Activated CD8-positive, alpha-beta memory T cell treated with anti-CD3 and anti-CD28 coated beads for 4 hours (primary cell): ENCODE measurements at places on chromosomes 1 and 21.

DNA sequence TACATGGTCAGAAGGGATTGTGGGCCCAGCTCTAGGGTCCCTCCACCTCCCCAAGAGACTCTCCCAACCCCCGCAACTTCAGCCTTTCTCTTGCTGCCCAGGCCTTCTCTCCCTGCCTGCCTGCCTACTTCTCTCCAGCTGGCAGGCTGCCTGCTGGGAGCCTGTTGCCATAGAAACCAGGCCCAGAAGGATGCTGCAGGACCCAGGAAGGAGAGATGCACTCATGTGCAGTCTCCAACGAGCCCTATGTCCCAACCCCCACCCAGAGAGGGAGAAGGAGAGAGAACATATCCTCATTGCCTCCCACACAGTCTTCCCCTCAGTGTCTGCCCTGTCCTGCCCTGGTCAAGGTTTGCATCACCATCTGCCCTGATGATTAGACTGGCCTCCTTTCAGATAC lies 10.8 kb upstream of the SMIM12 start:
- DNase-seq = no peak

GRCh38 chr1:110190282-110190929 lies 19.7 kb upstream of the KCNC4 start:
- DNase-seq = no peak

GRCh38 chr1:3519301-3519885 lies 64.9 kb downstream of the ARHGEF16 start:
- no peak for DNase-seq

- no peak for DNase-seq
These were observed 6.7 kb upstream of the SLC9A1 start for GRCh38 chr1:27161594-27161993.

DNA sequence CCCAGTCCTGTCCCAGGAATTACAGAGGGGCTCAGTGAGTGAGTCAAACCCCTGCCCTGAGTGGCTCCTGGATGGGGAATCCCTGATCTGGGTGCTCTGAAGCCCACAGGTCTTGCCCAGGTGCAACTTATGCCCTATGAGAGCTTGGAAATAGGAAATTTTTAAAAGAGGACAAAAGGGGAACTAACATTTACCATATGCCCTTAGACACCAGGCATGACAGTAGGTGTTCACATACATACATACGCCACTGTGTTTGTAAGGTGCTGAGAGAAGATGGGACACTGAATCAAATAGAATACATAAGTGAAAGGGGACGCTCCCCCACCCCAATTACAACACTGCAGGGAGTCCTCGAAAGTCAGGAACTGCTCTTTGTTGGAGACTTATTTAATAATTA lies 1.4 kb downstream of the CFAP45 start:
- no peak for DNase-seq

DNA sequence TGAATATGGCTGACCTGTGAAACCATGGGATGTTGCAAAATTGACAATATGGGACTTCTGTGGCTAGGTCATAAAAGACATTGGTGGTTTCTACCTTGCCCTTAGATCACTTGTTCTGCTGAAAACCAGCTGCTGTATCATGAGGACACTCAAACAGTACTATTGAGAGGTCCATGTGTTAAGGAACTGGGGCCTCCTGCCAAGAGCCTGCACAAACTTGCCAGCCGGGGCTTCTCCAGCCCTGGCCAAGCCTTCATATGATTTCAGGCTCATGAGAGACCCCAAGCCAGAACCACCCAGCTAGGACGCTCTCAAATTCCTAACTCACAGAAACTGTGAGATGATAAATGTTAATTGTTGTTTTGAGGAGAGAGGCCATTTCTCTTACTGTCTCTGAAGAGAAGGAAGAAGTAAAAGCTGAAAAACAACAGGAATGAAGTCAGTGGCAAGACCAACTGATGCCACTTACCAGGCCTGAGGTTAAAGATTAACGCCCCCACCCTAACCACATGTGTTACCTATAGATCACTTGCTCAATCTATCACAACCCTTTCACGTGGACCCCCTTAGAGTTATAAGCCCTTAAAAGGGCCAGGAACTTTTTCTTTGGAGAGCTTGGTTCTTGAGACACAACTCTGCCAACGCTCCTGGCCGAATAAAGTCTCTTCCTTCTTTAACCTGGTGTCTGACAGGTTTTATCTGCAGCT lies 3.9 kb upstream of the PITHD1 start:
- no peak for DNase-seq

DNA sequence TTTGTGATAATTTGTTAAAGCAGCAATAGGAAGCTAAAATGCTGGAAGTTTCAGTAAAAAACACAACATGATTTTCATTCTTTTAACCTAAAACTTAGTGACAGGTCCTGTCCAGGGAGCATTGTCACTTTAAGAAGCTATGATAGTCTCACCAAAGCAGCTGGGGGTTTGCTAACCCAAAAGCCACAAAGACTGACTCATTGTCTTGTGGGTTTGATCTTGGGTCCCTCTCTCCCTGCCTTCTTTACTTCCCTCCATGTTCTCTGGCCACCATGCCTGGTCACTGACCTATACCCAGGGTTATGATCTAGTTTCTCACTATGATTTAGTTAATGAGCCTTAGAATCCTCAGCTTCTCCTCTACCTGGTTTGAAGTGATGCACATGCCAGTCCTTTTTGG lies 213.5 kb upstream of the PTGFR start:
- no peak for DNase-seq
